ENCODE measurements at places on chromosomes 1 and 21. TPM values are rescaled to one million over a fixed set of nuclear protein-coding genes. Genes with fewer than 3 reads are reported as not detected.

DNA sequence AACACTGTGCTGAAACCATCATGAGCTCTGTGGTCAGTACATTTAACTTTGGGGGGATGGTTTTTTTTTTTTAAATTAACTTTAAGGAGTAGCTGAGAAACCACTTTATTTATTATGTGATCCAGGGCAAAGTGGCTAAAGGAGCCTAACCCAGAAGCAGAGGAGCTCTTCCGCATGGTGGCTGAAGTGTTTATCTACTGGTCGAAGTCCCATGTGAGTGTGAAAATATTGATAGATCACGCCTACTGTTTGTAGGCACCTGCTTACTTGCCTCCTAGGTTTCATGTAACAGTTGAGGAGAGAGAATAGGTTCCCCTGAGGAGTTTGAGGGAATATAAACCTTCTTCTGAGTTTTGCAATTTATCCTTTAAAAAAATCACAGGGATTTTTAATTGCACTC is 181.4 kb downstream of the ZP4 start:
- DNase-seq: no peak

DNA sequence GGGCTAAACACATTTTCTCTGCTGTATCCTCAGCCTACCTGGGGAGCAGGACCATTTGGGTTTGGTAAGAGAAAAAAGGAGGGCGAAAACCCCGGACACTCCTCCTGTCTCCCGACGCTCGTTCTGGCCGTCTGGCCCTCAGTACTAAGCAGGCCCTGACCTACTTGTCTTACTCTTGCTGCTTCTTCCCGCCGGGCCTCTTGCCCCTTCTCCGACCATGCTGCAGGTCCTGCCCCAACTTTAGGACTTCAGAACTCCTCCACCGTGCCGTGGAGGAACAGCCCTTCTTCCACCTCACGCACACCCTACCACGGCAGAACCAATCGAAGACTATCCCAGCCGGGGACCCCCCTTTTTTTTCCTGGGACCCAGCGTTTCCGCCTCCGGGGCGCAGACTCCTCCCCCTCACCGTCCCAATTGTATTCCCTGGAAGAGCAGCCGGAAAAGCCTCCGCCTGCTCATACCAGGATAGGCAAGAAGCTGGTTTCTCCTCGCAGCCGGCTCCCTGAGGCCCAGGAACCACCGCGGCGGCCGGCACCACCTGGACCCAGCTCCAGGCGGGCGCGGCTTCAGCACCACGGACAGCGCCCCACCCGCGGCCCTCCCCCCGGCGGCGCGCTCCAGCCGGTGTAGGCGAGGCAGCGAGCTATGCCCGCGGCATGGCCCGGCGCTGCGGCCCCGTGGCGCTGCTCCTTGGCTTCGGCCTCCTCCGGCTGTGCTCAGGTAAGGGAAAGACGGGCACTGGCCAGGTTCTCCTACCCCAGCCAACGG is at the start of gene CHRNB2:
Gene CHRNB2, plus strand, starts transcription at position 393 of the 771 bp plus-strand sequence. Its CDS starts 267 bp downstream, at position 660.
- DNase-seq: no peak

GRCh38 chr1:197745911-197746310 is 29.4 kb downstream of the DENND1B start:
- DNase-seq: no peak

DNA sequence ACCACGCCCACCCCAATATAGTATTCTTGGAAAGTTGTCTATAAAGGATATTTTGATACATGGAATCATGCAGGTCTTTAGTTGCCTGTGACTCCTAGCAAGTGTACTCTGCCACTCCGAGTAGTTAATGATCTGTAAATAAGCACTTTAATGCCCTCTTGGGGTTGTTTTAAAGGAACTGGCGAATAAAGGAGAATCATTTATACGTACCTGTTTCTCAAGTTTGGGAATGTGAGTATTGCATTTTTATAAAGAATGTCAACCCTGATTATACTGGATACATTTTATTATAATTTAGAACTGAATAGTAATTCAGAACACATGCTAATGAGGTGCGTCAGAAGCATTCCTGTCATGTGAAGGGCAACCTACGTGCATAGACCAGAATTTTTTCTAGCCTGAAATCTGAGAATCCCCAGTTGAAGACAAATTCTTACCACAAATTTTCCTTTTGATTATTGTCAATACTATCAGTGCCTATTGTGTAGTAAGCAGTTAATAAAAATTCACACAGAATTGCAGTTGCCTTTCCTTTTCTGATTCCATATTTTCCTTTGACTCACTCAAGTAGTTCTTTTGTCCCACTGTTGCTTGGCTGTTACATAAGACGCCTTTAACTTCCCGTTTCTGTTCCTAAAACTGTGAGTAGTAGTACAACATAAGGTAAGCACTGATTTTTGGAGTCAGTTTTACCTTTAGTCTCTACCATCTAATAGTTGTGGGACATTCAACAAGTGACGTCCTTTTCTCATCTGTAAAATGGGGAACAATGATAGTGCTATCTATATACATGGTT is 5.1 kb downstream of the AHCYL1 start:
- DNase-seq: no peak

DNA sequence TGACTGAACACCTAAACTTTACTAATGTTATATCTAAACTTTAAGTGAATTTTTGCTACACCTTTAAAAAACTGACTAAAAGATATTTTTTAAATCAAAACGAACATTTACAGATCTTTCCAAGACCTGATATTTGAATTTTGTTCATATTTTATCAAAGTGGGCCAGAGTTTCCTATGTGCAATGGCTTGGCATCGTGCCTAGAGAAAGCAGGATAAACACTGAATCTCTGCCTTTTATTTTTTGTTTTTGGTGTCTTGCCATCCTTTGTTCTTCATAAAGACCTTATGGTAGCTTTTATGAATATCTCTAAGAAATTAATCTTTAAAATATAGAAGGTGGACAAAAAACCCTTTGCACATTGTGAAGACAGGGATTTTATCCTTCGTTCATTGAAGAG is 25.8 kb upstream of the VPS26C start:
- no peak for DNase-seq

- no peak for DNase-seq
These were observed 80.8 kb upstream of the DYNLT5 start for GRCh38 chr1:66671455-66671854.

DNA sequence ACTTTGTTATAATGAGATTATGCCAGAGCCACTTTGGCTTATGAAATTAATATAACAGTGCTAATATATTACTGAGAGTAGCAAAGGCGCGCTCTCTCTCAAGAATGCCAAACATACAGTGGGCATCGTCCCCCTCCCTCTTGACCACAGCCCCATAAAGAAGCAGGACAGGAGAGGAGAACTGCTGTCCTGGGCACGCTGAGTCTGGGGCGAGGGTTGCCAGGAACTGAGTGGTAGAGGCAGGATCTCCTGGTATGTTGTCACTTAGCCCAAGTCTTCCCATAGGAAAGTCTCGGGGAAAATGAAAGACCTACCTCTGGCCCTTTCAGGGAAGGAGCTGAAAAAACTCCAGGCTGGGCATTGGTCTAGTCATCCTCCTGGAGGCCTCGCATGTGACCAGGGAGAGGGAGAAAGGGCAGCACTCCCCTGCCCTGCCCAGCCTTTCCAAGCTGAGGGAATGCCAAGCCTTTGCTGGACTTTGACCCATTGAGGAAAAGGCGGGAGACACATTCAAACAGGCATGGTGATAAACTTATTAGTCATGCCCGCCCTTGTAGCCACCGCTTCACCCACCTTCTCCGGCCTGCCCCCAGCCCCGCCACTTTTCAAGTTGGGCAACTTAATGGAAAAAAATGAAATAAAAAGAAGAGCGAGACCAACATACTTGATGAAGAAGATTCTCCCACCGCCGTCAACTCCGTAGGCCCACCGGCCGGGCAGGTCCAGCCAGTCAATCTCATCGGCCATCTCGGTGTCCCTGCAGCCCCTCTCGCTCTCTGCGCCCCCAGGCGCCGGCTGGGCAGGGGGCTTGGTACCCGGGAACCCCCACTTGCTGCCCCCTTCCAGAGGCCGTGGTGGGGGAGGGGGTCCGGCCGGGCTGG is 17.4 kb upstream of the PLEKHA6 start:
- no peak for DNase-seq

- DNase-seq: no peak
These were observed 23.0 kb upstream of the PNRC2 start for GRCh38 chr1:23936481-23937176.

The SIK1 gene
- polyA plus RNA-seq: 2.6 TPM

DNA sequence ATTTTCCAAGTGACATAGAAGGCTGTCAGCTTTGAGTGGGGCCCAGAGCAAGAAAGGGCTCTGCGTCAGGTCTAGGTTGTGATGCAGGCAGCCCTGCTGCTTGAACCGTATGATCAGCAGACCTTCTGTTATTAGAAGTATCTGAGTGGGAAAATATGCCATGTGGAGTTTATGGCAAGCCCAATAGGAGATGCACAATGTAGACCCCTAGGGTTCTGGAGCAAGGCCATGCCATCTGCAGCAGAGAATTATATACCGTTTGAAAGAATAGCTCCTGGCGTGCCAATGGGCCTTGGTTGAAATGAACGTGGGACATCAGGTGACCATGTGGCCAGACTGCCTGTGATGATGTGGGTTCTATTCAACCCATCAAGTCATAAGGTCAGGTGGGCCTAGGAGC is 44.1 kb upstream of the ZBTB18 start:
- DNase-seq: no peak

GRCh38 chr1:4969556-4970129 is 315.2 kb downstream of the AJAP1 start:
- no peak for DNase-seq

DNA sequence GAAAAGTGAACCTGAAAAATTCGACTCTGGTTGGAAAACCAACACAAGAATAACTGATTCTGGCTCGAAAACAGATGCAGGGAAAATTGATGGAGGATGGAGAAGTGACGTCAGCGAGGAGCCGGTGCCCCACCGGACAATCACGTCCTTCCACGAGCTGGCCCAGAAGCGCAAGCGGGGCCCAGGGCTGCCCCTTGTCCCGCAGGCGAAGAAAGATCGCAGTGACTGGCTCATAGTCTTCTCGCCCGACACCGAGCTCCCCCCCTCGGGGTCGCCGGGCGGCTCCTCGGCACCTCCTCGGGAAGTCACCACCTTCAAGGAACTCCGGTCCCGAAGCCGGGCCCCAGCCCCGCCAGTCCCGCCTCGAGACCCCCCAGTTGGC is 1.9 kb downstream of the RUSC1 start:
- DNase-seq: no peak

The KCNK2 gene
- 1.8 TPM for polyA plus RNA-seq

DNA sequence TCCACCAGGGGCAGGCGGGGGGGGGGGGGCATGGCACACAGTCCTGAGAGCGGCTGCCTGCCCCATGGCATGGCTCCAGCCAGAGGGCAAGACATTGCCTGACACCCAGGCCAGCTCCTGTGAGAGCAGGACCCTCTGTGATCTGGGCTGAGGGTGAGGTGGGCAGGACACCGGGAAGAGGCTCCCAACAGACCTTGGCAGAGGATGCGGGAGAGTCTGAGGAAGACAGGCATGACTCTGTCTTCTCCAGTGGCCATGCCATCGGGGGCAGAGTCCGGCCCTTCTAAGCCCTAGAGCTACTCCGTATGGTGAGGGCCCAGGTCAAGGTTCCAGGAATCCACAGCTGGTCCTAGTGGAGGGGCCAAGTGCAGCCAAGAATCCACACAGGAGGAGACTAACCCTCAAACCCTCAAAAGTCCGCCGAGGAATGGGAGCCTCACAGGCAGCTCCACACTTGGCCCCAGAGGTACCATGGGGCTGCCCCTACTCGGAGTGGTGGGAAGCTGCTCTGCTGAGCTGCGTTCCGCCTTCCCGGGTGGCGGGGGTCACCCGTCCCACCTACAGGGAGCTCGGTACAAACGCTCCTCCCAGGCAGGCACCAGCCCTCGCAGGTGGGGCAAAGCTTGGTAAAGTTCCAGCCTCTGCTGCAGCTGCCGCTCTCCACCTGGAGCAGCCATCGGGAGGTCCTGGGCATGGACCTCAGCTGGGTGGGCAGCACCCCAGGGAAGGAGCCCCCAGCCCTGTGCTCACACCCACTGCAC is 6.5 kb downstream of the ACTRT2 start:
- DNase-seq: no peak
